ENCODE measurements at places on chromosomes 11 and 22.
A peak's percentile ranks its signal among the peaks of the same experiment; 100 is the strongest.

- DNase-seq, result no peak
Observed at GRCh38 chr11:119992171-119993051, 145.5 kb downstream of the TRIM29 start.

DNA sequence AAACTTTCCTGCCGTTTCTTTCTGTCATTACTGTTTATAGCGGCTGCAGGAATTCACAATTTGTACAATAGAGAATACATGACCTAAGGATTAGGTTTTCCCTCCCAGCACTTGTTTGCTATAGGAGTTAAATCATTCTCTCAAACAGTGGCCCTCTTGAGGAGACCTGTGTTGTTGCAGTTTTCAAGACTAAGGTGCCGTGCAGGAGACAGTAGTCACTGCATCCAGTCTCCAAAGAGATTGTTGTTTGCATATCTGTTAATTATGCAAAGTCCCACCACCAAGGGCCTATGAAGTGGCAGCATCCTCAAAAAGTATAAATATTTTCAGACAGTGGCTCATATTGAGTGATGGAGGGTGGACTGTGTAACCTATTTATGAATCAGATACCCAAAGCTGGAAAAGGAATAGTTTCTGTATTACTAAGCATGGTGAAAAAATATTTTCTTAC, 2.3 kb downstream of the PRSS23 start:
- no peak for DNase-seq

GRCh38 chr11:43790444-43790794, 90.2 kb upstream of the ALKBH3 start:
- no peak for DNase-seq

DNA sequence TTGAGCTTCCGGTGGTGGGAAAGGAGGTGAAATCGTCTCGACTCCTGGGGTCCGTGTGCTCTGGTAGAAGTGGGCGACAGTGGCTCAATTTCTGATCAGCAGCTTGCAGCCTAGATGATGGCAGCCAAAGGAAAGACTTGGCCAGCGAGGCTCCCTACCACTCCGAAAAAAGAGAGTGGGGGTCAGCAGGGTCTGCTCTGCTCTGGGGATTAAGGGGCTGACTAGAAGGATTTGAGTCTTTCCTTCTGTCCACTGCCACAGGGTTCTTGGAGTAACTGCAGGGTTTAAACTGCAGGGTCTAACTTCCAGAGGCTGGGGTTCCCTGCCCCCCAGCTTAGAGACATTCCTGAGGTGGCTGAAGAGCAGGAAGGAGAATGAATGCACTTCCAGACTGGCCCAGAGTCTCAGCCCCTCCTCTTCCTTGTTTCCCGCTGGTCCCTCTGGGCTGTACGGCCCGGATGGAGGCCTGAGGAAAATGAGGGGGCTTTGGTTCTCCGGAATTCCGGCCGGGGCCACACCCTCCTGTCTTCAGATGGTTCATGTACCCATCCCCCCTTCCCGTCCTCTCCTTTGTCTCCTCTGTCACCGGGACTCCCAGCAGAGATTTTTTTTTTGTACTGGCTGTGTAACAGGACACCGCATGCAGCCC, 907 bp downstream of the SERPINH1 start:
- peak; percentile 32 for DNase-seq

DNA sequence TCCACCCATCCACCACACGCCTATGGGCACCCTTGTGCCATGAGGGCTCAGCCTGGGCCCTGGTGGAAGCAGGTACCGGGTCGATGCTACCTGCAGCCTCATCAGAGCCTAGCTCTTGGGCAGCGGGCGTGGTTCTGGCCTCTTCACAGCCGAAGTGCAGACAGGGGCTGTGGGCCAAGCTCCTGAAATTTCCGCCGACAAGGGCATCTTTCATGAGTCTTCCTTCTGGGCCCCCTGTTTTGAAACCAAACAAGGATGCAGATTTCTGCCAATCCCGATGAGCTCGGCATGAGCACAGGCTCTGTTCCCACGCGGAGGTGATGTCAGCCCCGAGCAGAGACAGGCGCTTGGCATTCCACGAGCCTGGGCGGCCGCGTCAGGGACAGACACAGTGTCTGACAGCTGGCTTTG, 22.6 kb upstream of the MGAT3 start:
- DNase-seq, result no peak
